ENCODE measurements at places on chromosomes 16 and 17. TPM values are rescaled to one million over a fixed set of nuclear protein-coding genes. Genes with fewer than 3 reads are reported as not detected.

The ZNF286A gene
- 17.4 TPM for total RNA-seq

The KCNH6 gene
- 0.57 TPM for total RNA-seq

DNA sequence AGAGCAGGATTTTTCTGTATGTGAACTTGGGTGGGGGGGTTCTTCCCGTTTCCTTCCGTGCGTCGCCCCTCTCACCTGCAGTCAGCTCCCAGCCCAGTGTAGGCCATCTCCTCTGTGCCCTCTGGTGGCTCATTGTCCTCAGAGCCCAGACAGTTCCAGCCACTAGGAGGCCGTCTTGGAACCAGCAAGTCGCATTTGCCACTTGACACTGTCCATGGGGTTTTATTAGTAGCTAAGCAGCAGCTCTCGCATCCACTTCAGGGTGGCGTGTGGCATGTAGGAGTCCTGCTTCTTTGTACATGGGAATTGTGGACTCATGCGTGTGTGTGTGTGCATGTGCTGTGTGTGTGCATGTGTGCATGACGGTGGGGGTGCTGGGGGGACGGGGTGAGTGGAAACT, 74.0 kb downstream of the SEC14L1 start:
- DNase-seq = peak; percentile 69

- DNase-seq = no peak
Observed at GRCh38 chr16:31050280-31051030, 17.1 kb downstream of the STX4 start.

- DNase-seq = no peak
Observed at GRCh38 chr16:81752876-81753227, 26.2 kb upstream of the PLCG2 start.

The OTOP2 gene
- not detected for total RNA-seq

- no peak for DNase-seq
Observed at GRCh38 chr17:59498530-59499307, 66.7 kb upstream of the DHX40 start.

DNA sequence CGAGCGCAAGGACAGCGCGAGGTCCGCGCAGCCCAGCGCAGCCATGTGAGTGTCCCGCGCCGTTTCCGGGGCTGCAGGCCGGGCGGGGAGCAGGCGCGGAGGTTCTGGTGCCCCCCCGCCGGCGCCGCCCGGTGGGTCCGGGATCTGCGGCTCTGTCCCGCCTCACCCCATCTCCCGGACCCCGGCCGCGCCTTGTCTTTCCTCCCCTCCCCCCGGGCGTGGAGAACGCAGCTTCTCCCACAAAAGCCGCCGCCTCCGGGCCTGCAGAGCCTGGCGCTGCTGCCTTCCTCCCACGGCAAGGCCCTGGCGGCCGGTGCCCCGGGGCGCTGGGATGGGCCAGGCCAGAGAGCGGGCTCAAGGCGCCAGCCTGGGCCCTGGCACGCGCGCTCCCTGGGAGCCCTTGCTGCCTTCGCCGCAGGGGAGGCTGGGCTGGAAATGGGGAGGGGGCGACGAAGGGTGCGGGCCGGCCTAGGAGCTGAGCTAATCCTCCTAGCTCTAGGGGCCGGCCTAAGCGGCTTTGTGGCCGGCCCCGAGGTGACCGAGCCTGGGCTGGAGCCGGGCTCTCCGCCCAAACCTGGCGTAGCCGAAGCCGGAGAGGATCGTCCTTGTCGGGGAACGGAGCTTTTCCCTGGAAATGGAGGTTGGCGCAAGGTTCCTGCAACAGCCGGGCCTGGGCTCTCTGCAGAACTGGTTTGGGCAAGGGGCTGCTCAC, 397 bp downstream of the RIPOR1 start:
- DNase-seq = peak; percentile 80

- DNase-seq = no peak
Observed at GRCh38 chr17:81135505-81136278, 29.6 kb upstream of the PVALEF start.

The HSPB9 gene
- total RNA-seq = not detected

GRCh38 chr16:81380932-81381331, 63.7 kb upstream of the CMIP start:
- DNase-seq = no peak

The GEMIN4 gene
- 14.8 TPM for total RNA-seq

- DNase-seq = no peak
Observed at GRCh38 chr17:52823155-52823554, 664.6 kb upstream of the CA10 start.

GRCh38 chr16:62638324-62638911, 602.2 kb upstream of the CDH8 start:
- no peak for DNase-seq

All from kidney (tissue), 22 donors.